ENCODE measurements at places on chromosomes 7 and 10. TPM values are rescaled to one million over a fixed set of nuclear protein-coding genes. Genes with fewer than 3 reads are reported as not detected.

The TAC1 gene
- total RNA-seq: not detected

The NUPR2 gene
- total RNA-seq: not detected

The VIPR2 gene
- total RNA-seq: 0.03 TPM

The MACC1 gene
- total RNA-seq: not detected

The STEAP4 gene
- not detected for total RNA-seq

The NEUROD6 gene
- not detected for total RNA-seq

The TMEM72 gene
- total RNA-seq: not detected

The CD36 gene
- 0.08 TPM for total RNA-seq

The TRIL gene
- total RNA-seq: not detected

The ADAM12 gene
- total RNA-seq: 4.3 TPM

The GDF2 gene
- total RNA-seq: not detected

The AKR1C4 gene
- 0.24 TPM for total RNA-seq

The POU6F2 gene
- not detected for total RNA-seq

The CYP2E1 gene
- total RNA-seq: not detected

The SLC29A3 gene
- total RNA-seq: 24.4 TPM

The DGKI gene
- total RNA-seq: 0.23 TPM

The CEP55 gene
- total RNA-seq: 65.2 TPM

The SPDYE16 gene
- not detected for total RNA-seq

The RBP4 gene
- 10.4 TPM for total RNA-seq

The ABCA13 gene
- total RNA-seq: 0.06 TPM

The NRCAM gene
- 105 TPM for total RNA-seq

The TSPAN13 gene
- total RNA-seq: 17.6 TPM

The PNLIPRP3 gene
- total RNA-seq: not detected

The CALN1 gene
- total RNA-seq: not detected

The ANXA8L1 gene
- 98.4 TPM for total RNA-seq

The MYOZ1 gene
- not detected for total RNA-seq

The ENTPD1 gene
- not detected for total RNA-seq

The CBLL1 gene
- 32.4 TPM for total RNA-seq

The TFEC gene
- not detected for total RNA-seq

The MRPL43 gene
- 93.0 TPM for total RNA-seq
